Dermis lymphatic vessel endothelial cell (primary cell): ENCODE measurements at places on chromosomes 4 and X. TPM values are rescaled to one million over a fixed set of nuclear protein-coding genes. Genes with fewer than 3 reads are reported as not detected.

The UCP1 gene
- total RNA-seq, result not detected in 2 replicates

The NUDT10 gene
- total RNA-seq, result under 0.01 and 0.11 TPM in 2 replicates

The GYG2 gene
- 0.17 and 0.43 TPM in 2 replicates for total RNA-seq

The CLIC2 gene
- total RNA-seq, result 11.3 and 27.2 TPM in 2 replicates

The MMAA gene
- 2.0 and 2.1 TPM in 2 replicates for total RNA-seq

The KCTD8 gene
- 0.09 and 0.65 TPM in 2 replicates for total RNA-seq

The TRIM60 gene
- not detected in 2 replicates for total RNA-seq

The WDR45 gene
- total RNA-seq, result 15.4 and 22.4 TPM in 2 replicates

The CT83 gene
- not detected in 2 replicates for total RNA-seq

The DDX53 gene
- under 0.01 TPM in 1 of 2 replicates, not detected in the other for total RNA-seq

The SRPX gene
- total RNA-seq, result 64.8 and 84.5 TPM in 2 replicates

The ATP6AP1 gene
- 78.6 and 82.4 TPM in 2 replicates for total RNA-seq

The PAK3 gene
- total RNA-seq, result 1.3 and 1.7 TPM in 2 replicates

The F8A3 gene
- total RNA-seq, result 0.52 and 0.65 TPM in 2 replicates

The GRIA3 gene
- total RNA-seq, result not detected in 2 replicates

The BTC gene
- total RNA-seq, result not detected in 2 replicates

The GALNTL6 gene
- total RNA-seq, result not detected in 2 replicates

The ETDA gene
- not detected in 2 replicates for total RNA-seq

The SLC25A14 gene
- total RNA-seq, result 6.2 and 7.6 TPM in 2 replicates

The APLN gene
- 3.0 and 3.4 TPM in 2 replicates for total RNA-seq

The TMEM271 gene
- total RNA-seq, result not detected in 2 replicates

The NR0B1 gene
- total RNA-seq, result not detected in 2 replicates

The KLKB1 gene
- total RNA-seq, result 0.95 and 0.98 TPM in 2 replicates

The TMEM47 gene
- total RNA-seq, result 4.1 and 6.4 TPM in 2 replicates

The SPANXN4 gene
- total RNA-seq, result not detected in 2 replicates

The DMP1 gene
- total RNA-seq, result not detected in 2 replicates

The CT45A1 gene
- total RNA-seq, result not detected in 2 replicates

The SSX4B gene
- not detected in 2 replicates for total RNA-seq

The AMBN gene
- not detected in 2 replicates for total RNA-seq

The DNAAF6 gene
- not detected in 2 replicates for total RNA-seq

The ZIC3 gene
- not detected in 2 replicates for total RNA-seq

The CHRNA9 gene
- total RNA-seq, result not detected in 2 replicates

The HCCS gene
- total RNA-seq, result 17.3 and 18.0 TPM in 2 replicates

The RPA4 gene
- 0.86 and 1.4 TPM in 2 replicates for total RNA-seq

The ZNF711 gene
- 2.5 and 10.3 TPM in 2 replicates for total RNA-seq

The ADAMTS3 gene
- 0.33 and 0.34 TPM in 2 replicates for total RNA-seq

The XAGE1A gene
- not detected in 2 replicates for total RNA-seq

The ENOX2 gene
- 12.9 and 19.0 TPM in 2 replicates for total RNA-seq

The NUDT11 gene
- total RNA-seq, result 0.52 and 0.65 TPM in 2 replicates

The NPNT gene
- 0.11 and 0.17 TPM in 2 replicates for total RNA-seq

The PLXNB3 gene
- 2.4 and 3.1 TPM in 2 replicates for total RNA-seq

The LRP2BP gene
- 0.95 and 1.5 TPM in 2 replicates for total RNA-seq
